Left ventricle myocardium inferior (tissue), 1 donor: ENCODE measurements at places on chromosomes 1 and 21. TPM values are rescaled to one million over a fixed set of nuclear protein-coding genes. Genes with fewer than 3 reads are reported as not detected.

The CTSE gene
- total RNA-seq = not detected

DNA sequence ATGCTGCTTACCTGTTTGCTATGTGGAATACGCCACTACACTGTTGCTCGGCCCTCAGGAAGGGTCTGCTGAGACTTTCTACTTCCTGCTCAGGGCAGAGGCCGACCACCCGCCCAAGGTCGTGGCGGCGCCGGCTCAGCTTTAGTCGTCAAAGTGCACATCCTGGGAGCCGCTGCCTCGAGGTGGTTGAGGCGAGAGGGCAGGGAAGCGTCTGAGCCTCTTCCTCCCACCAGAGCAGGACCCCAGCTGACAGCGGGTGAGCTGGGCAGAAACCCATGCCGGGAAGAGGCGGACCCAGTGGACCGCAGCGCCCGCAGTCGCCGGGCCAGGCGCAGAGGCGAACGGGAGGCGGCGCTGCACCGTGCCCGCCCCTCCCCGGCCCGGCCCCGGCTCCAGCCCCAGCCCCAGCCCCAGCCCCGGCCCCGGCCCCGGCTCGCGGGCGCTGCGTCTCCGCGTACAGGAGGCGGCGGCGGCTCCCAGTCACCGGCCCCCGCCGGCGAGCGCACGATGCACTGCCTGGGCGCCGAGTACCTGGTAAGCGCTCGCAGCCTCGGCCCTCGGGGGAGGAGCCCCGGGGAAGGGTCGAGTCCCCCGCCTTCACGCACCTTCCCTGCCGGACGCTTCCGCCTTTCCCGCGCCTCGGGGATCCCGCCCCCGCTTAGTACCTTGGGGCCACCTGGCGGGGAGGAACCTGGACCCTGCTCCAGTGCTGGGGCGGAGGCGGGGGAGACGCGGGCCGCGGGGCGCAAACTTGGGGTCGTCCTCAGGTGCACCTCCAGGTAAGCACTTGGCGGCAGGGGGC is at the start of gene SLC44A3:
SLC44A3 (plus strand) TSS at position 413 of the 802 bp plus-strand sequence; CDS start at position 508, 95 bp downstream.
- H3K27ac ChIP-seq = peak within 1 kb of the TSS; percentile 46
- H3K36me3 ChIP-seq = no peaks in the 10 kb centered on the region
- H3K27me3 ChIP-seq = peaks cover 15% of the 10 kb centered on the region

DNA sequence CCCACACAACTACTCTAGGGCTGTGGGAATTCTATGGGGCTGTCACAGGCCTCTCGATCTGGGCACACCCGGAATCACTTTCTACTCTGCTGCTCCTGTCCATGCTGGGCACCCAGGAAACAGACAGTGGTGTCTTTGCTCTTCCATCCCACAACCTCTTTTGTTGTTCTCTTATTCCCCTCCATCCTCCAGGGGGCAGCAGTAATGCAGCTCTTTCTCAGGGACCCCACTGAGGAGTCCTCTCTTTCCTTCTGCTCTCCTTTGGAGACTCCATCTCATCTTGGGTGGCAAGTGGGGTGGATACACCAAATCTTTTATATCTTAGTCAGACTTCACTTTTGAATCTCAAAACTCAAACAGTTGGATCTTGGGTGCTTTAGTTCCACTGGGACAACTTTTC is 206.3 kb downstream of the HS2ST1 start:
- no peak for DNase-seq
- H3K4me3 ChIP-seq = no peak overlapping the region
- no peaks in the 10 kb centered on the region for H3K4me1 ChIP-seq
- H3K27ac ChIP-seq = no peak overlapping the region

DNA sequence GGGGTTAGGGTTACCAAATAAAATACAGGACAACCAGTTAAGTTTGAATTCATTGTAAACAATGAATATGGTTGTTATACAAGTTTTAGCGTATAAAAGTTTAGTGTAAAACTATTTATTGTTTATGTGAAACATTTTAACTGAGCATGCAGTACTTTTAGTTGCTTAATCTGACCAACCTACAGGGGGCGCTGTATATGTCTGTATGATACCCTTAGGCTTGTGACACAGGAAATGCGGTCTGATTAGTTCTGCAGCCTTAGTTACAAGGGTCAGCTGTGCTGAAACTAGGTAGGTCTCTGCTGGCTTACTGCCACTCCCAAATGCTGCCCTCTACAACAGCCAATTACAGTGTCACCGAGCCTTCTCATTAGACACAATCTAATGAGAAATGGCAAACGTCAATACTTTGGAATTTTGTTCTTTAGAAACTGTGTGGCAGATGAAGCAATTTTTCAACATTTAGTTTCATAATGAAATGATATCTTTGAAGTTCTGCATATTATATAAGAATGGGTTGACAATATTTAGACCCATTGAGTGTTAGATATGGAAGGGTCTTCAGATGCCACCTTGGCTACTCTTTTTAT is 56.2 kb downstream of the NTNG1 start:
- no peak overlapping the region for H3K27ac ChIP-seq
- H3K4me1 ChIP-seq = no peaks in the 10 kb centered on the region
- DNase-seq = no peak
- no peaks in the 10 kb centered on the region for H3K36me3 ChIP-seq

The GPATCH3 gene
- total RNA-seq = 7.9 TPM

- no peak overlapping the region for H3K4me3 ChIP-seq
- no peak for DNase-seq
- H3K27me3 ChIP-seq = peaks cover 4% of the 10 kb centered on the region
- H3K4me1 ChIP-seq = no peaks in the 10 kb centered on the region
- no peaks in the 10 kb centered on the region for H3K36me3 ChIP-seq
- H3K27ac ChIP-seq = no peak overlapping the region
Measured at GRCh38 chr1:240965581-240966091, 353.7 kb upstream of the GREM2 start.

DNA sequence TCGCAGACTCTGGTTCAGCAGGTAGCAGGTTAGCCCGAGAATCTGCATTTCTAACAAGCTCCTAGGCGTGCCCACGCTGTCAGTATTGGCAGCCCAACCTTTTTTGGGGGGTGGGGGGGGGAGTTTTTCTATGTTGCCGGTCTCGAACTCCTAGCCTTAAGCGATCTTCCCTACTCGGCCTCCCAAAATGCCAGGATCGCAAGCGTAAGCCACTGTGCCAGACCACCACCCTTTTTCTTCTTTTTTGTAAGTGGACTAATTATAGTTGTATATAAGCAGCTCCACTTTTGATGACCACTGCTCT is 480 bp upstream of the MIS18A start:
- no peaks in the 10 kb centered on the region for H3K27me3 ChIP-seq
- no peak for DNase-seq
- peak overlapping the region; percentile 94 for H3K4me3 ChIP-seq
- H3K27ac ChIP-seq = peak overlapping the region; percentile 73
- H3K36me3 ChIP-seq = peaks cover 9% of the 10 kb centered on the region

DNA sequence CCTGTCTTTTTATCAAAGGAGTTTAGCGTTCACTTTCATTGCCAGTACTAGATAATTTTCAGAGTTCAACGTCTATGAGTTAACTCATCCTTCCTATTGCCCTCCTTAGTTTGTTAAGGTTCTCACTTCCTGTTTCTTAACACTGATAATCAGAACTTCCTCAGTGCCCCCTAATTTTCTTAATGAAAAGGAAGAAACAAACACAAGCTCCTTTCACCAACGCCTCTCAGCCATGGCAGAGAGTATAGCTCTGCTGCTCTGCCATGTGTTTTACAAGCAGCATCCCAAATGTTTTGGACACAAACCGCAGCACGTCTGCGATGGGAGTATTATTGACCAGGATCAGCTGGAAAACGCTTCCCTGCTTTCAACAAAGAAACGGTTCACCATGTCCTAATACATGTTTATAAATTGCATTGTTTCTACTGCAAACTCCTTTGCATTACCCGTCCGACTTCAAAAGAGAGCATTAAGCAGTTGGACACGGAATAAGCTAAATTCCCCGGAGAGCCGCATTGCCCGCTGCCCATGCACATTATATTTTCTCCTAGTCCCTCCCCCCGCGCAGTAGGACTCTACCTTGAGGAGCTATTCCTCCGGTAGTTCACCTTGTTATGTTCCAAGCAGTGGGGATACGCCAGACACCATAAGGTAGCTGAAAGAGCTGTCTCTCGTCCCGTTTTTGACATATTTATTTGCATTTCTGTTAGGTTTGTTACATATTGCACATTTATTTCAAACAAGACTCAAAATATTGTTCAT is 561 bp downstream of the OLFM3 start:
- peaks cover 8% of the 10 kb centered on the region for H3K4me1 ChIP-seq
- H3K27me3 ChIP-seq = peaks cover 38% of the 10 kb centered on the region
- peak overlapping the region; percentile 21 for H3K4me3 ChIP-seq
- no peak for DNase-seq
- H3K27ac ChIP-seq = no peak overlapping the region

- H3K27me3 ChIP-seq = no peaks in the 10 kb centered on the region
- H3K4me3 ChIP-seq = no peak overlapping the region
- H3K27ac ChIP-seq = peak overlapping the region; percentile 99
- peaks cover 55% of the 10 kb centered on the region for H3K4me1 ChIP-seq
- no peak for DNase-seq
Measured at GRCh38 chr1:50975436-50975835, 5.4 kb downstream of the CDKN2C start.

The SPTA1 gene
- not detected for total RNA-seq

The MAP3K6 gene
- 45.2 TPM for total RNA-seq

GRCh38 chr1:110615548-110616130 is 9.5 kb upstream of the KCNA2 start:
- H3K4me3 ChIP-seq = no peak overlapping the region
- peaks cover 99% of the 10 kb centered on the region for H3K27me3 ChIP-seq
- peak; percentile 59 for DNase-seq
- H3K36me3 ChIP-seq = no peaks in the 10 kb centered on the region

The NIPAL3 gene
- total RNA-seq = 30.1 TPM

GRCh38 chr21:43785134-43785533 is 4.2 kb upstream of the RRP1 start:
- no peak overlapping the region for H3K27ac ChIP-seq
- no peak overlapping the region for H3K4me3 ChIP-seq
- DNase-seq = no peak
- H3K27me3 ChIP-seq = no peaks in the 10 kb centered on the region
- H3K4me1 ChIP-seq = peaks cover 14% of the 10 kb centered on the region
- H3K36me3 ChIP-seq = no peaks in the 10 kb centered on the region

GRCh38 chr21:43585924-43586413 is 73.3 kb downstream of the HSF2BP start:
- no peak for DNase-seq
- H3K4me1 ChIP-seq = peaks cover 24% of the 10 kb centered on the region
- peak overlapping the region; percentile 82 for H3K27ac ChIP-seq

The EPHA10 gene
- 0.14 TPM for total RNA-seq

DNA sequence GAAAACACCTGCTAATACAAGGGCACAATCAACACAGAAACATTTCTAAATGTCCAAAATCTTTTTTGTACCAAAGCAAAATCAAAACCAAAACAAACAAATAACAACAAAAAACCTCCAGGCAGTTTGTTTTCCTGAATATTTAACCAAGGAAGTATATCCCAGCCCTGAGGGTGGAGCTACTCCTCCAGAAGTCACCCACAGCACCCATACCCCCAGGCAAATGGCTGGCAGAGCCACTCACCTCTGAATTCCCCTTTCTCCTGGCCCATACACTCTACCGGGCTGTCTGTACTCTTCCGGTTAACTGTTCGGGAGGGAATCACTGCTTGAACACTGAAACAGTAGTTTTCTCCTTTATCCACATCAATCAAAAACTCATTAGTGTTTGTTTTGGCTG is 9.5 kb downstream of the F3 start:
- no peaks in the 10 kb centered on the region for H3K27me3 ChIP-seq
- peaks cover 56% of the 10 kb centered on the region for H3K4me1 ChIP-seq
- peaks cover 44% of the 10 kb centered on the region for H3K36me3 ChIP-seq
- no peak overlapping the region for H3K4me3 ChIP-seq

The HOOK1 gene
- 4.0 TPM for total RNA-seq

DNA sequence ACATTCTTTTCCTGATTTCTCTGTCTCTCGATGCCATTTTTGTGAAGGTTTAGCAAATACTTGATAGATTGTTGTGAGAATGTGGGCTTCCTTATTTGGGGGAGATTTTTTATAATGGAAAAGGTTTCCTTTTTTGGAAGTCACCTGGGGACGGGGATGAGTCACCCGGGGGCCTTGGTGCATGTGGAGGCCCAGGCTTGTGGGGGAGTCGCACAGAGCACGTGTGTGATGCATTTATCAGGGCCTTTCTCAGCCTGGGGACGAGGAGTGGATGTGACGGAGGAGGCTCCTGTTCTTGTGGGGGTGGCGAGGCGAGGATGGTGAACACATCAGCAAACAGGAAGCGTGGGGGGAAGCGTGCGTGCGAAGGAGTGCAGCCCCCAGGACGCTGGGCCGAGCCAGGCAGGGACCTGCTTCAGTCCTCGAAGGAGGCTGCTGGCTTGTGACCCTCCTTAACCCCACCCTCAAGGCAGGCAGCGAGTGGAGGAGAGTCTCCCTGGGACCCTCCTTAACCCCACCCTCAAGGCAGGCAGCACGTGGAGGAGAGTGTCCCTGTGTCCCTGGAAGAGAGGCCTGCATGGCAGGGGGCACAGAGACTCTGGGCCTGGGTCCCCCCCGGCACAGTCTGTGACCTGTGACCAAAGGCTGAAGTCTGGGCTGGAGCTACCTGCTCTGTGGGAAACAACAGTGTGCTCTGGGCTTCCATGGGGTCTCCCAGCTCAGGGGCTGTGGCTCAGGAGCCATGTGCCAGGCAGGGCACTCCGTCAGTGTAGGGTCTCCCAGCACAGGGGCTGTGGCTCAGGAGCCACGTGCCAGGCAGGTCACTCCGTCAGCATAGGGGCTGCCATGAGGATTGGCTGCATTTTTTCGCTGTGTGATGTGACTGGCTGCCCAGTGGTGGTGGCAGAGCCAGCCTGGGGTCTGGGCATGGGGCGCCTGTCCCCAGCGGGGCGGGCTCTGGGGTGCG is 57.2 kb downstream of the AGPAT3 start:
- peak; percentile 12 for DNase-seq
- no peaks in the 10 kb centered on the region for H3K36me3 ChIP-seq
- H3K4me1 ChIP-seq = peaks cover 94% of the 10 kb centered on the region

- H3K4me1 ChIP-seq = no peaks in the 10 kb centered on the region
- no peaks in the 10 kb centered on the region for H3K27me3 ChIP-seq
- H3K27ac ChIP-seq = no peak overlapping the region
- H3K36me3 ChIP-seq = peaks cover 54% of the 10 kb centered on the region
- DNase-seq = no peak
- no peak overlapping the region for H3K4me3 ChIP-seq
Measured at GRCh38 chr21:45177039-45177438, 102.7 kb downstream of the ADARB1 start.

The DPT gene
- total RNA-seq = 45.6 TPM

The TCP10L gene
- 3.0 TPM for total RNA-seq

The ARMH1 gene
- 1.1 TPM for total RNA-seq

The WNT9A gene
- total RNA-seq = 4.8 TPM

GRCh38 chr1:6822530-6823359 is 37.5 kb downstream of the CAMTA1 start:
- DNase-seq = no peak
- H3K4me3 ChIP-seq = no peak overlapping the region
- no peak overlapping the region for H3K27ac ChIP-seq
- peaks cover 71% of the 10 kb centered on the region for H3K4me1 ChIP-seq
- H3K36me3 ChIP-seq = no peaks in the 10 kb centered on the region
- H3K27me3 ChIP-seq = no peaks in the 10 kb centered on the region

DNA sequence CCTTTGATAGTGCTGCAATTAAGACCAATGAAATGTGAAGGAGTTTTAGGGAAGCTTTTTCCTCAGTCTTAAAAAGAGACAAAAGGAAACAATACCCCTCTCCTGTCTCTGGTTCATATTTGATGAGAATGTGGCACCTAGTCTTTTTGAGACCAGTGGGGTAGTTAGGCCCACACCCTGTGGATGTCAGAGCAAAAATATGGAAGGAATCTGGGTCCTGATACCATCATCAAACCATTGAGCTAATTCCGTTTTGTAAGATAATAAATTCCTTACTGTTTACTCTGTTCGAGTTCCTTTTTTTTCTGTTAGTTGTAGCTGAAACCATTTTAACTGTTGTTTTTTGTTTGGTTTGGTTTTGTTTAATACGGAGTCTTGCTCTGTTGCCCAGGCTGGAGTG is 33.3 kb downstream of the PTPRC start:
- no peaks in the 10 kb centered on the region for H3K36me3 ChIP-seq
- H3K27ac ChIP-seq = no peak overlapping the region
- no peaks in the 10 kb centered on the region for H3K4me1 ChIP-seq
- H3K27me3 ChIP-seq = no peaks in the 10 kb centered on the region
- DNase-seq = no peak
